H1 (cell line): ENCODE measurements at places on chromosomes 2 and 18. TPM values are rescaled to one million over a fixed set of nuclear protein-coding genes. Genes with fewer than 3 reads are reported as not detected.

Gene EML6
- total RNA-seq, result 1.6 and 2.9 TPM in 2 replicates

Gene CROCC2
- total RNA-seq, result not detected in 2 replicates

Gene SNED1
- total RNA-seq, result 1.9 and 2.4 TPM in 2 replicates

Gene KCNF1
- total RNA-seq, result 0.48 and 0.90 TPM in 2 replicates

Gene PLA2R1
- total RNA-seq, result 1.5 and 2.2 TPM in 2 replicates

Gene SLC14A1
- total RNA-seq, result not detected in 2 replicates

Gene RAX
- 0.52 and 0.80 TPM in 2 replicates for total RNA-seq

Gene RAD51AP2
- total RNA-seq, result 0.08 and 0.20 TPM in 2 replicates

GRCh38 chr2:27320958-27321543 lies 1.8 kb downstream of the MPV17 start:
- peak; percentile 62 for DNase-seq

- no peak for DNase-seq
Measured at GRCh38 chr18:9561759-9562158, 52.6 kb downstream of the PPP4R1 start.

GRCh38 chr2:100819370-100820272 lies at the start of gene NPAS2:
NPAS2 (plus strand) TSS chr2:100820139; CDS start chr2:100904755, 84,616 bp downstream.
- peak; percentile 60 for DNase-seq

GRCh38 chr18:28168725-28169124 lies 8.2 kb downstream of the CDH2 start:
- no peak for DNase-seq

DNA sequence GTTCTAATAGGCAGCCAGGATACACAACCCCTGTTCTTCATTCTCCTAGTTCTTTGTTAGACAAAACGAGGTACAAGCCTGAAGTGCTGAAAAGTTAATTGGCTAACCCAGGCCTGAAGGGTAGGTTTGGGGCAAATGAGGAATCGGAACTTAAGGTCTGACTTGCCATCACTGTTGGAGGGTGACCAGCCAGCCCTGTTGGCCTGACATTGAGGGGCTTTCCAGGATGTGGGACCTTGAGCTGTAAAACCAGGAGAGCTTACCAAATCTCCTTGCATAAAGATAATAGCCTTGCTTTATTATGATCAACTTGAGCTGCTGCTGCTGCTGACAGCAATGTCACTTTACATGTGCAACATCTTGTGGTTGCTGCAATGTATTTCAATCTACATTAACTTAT lies 256.0 kb downstream of the VAPA start:
- no peak for DNase-seq

DNA sequence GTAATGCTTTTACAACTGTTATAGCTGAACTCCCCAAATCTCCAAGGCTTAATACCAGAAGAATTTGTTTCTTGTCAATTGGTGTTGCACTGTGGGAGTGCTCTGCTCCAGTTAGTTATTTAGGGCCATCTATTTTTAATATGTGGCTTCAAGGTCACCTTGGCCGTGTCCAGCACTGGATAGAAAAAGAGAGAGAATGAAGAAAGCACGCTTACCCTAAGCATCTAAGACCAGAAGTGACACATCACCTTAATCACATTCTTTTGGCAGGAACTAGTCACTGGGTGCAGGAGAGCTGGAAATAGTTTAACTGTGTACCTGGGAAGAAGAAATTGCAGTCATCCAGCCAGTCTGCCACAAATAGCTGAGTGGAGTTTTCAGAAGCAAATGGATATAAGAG lies 78.8 kb downstream of the VWC2L start:
- DNase-seq, result no peak

DNA sequence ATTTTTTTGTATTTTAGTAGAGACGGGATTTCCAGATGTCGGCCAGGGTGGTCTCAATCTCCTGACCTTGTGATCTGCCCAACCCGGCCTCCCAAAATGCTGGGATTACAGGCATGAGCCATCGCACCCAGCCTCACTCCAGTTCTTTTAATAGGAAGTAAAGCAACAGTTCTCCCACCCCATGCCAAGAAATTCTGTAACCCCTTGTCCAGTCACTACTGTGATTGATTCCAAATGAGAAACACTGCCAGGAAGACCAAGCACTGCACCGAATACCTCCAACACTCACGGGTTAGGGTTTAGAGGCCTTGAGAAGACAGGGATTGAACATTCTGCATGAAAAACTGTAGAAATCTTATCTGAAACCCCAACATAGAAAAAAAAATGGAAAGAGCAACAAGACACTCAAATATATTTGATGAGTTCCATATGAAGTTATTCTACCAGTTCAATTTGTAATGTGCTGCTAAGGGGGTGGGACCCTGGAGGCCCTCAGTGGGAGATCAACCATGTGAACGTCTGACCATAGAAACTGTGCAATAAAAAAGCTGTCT lies 48.2 kb upstream of the BIN1 start:
- no peak for DNase-seq

DNA sequence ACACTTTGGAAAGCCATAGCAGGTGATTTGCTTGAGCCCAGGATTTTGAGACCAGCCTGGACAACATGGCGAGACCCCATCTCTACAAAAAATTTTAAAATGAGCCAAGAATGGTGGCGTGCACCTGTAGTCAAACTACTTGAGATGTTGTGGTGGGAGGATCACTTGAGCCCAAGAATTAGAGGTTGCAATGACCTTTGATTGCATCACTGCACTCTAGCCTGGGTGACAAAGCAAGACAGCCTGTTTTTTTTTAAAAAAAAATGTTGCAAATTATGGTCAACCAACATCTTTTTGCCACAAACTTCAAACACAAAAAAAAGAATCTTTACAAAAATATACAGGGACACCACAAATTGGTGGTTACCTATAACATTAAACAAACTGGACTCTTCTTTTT lies 40.3 kb downstream of the MEX3C start:
- DNase-seq, result no peak
